ENCODE measurements at places on chromosomes 3 and 15.

DNA sequence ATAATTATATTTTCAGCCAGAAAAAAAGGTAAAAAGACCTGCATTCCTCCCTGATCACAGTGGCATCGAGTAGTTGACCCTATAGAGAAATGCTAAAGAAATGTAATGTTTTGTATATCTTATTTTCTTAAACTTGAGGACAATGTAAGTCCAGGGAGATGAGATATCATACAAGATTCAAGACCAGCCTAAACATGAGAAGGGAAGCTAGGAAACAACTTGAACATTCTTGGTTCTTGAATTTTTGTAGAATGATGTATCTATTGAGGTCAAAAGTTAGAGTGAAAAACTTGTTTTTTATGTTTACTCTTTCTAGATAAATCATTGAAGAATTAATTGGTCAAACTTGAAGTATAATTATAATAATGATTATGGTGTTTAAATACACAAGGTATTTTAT lies 497.7 kb upstream of the TBL1XR1 start:
- DNase-seq = no peak

DNA sequence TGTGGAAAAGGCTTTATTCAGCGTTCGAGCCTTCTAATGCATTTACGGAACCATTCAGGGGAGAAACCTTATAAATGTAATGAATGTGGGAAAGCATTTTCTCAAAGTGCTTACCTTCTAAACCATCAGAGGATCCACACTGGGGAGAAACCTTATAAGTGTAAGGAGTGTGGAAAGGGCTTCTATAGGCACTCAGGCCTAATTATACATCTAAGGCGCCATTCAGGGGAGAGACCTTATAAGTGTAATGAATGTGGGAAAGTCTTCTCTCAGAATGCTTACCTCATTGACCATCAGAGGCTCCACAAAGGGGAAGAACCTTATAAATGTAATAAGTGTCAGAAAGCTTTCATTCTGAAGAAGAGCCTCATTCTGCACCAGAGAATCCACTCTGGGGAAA lies 6.2 kb upstream of the ZNF35 start:
- no peak for DNase-seq

- no peak for DNase-seq
Observed at GRCh38 chr3:103083848-103084631, 649.2 kb downstream of the ZPLD1 start.

- DNase-seq = no peak
Observed at GRCh38 chr3:29128001-29128400, 152.9 kb upstream of the RBMS3 start.

- no peak for DNase-seq
Observed at GRCh38 chr3:195425849-195426248, 17.0 kb downstream of the ACAP2 start.

DNA sequence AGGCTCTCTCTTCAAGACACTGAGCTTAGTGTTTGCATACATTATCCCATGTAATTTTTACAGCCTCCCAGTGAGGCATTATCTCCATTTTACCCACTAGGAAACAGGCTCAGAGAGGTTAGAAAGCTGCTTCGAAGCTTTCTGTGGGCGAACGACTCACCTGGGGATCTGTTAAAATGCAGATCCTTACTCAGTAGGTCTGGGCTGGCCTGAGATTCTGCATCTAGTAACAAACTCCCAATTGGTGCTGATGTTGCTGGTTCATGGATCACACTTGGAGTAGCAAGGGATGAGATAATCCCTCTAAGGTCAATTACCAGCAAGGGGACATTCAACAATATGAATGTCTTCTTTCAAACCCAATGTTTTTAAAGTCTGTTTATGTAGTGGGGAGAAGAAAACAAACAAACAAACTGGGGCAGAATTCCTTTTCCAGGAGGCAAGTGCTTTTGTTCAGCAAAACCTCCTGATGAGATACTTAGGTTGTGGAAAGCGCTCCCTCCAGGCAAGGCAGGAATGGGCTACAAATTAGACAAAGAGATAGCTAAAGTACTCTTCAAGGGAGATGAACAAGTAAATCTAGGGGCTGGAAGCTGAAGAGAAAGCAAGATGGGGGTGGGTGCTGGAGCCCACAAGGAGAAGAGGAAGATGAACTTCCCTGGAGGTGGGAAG lies 311.9 kb downstream of the SHQ1 start:
- DNase-seq = no peak

DNA sequence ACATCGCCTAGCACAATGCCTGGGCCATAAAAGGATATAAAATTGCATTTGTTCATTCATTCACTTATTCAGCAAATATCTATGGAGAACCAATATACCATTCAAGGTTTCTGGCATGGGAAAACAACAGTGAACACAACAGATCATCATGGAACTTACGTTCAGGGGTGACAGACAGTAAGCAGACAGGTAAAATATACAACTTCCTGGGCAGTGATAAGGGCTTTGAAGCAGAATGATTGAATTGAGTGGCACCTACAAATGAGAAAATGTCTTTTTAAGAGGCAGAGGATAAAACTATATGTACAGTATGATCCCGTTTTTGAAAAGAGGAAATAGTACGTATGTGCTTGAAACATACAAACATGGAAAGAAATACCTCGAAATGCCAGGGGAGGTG lies 39.2 kb downstream of the CMTM7 start:
- no peak for DNase-seq

DNA sequence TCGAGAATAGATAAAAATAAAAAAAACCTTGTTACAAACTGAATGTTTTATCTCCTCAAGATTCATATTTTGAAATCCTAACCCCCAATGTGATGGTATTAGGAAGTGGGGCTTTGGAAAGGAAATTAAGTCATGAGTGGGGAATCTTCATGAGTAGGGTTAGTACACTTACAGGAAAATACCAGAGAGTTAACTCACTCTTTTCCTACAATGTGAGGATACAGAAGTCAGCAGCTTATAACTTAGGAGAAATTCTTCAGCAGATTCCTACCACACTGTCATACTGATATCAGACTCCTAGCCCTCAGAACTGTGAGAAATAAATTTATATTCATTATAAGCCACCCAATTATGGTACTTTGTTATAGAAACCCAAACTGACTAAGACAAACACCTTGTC lies 453.1 kb downstream of the GBE1 start:
- no peak for DNase-seq

DNA sequence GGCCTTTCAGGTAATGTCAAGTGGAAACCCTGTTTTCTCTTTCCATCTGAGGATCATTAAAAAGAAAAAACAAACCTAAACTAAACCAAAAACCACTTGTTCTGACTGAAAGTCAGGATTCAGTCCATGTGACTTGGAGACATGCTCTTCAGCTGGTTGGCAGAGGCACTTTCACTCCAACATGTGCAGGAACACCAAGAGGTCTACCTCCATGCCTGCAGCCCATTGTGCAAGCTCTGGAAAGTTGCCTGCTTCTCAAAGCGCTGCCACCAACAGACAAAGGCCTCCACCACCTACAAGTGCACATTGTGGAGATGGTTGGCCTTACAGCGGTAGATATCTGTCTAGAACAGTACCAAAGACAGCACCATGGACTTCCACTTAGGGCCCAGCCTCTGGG lies 161.8 kb downstream of the LEKR1 start:
- DNase-seq = no peak

GRCh38 chr3:122101646-122102045 lies 46.5 kb downstream of the CD86 start:
- no peak for DNase-seq

DNA sequence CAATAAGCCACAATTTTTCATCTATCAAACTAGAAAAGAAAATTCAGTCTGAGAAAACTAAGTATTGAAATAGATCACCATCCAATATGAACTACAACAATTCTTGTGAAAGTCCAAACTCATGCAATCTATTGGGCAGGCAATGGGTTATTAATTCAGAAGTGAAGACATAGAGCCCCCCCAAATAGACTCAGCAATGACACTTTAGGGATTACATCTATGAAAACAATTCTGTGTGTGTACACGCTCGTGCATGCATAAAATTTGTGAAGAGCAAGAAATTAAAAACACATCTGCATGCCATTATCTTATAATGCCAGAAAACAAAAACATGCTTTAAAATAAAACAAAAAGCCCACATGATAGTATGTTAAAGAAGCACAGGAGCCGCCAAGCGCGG lies 151.3 kb downstream of the NR1I2 start:
- no peak for DNase-seq

- DNase-seq = no peak
Observed at GRCh38 chr15:35740761-35741160, 194.8 kb upstream of the DPH6 start.

GRCh38 chr3:37777835-37778234 lies 83.8 kb upstream of the CTDSPL start:
- DNase-seq = no peak

DNA sequence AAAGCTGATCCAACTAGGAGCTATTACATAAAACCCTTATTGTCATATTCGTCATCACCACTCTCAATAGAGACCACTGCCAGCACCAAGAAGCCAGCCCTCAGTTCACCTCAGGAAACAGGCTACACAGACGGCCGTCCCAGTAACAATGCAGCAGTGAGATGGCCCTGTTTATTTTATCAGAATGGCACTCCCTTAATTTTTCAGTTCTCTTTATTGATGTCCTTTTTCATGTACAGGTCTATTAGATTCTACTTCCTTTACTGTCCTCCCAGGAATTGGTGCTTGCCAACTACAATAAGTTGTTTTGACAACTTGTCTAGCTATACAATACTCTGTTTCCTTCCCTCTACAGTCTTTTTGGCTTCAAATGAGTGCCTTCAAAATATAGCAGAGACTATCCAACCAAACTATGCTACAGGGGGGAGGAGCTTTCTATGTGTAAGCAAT lies 272.5 kb downstream of the ZBTB20 start:
- no peak for DNase-seq

DNA sequence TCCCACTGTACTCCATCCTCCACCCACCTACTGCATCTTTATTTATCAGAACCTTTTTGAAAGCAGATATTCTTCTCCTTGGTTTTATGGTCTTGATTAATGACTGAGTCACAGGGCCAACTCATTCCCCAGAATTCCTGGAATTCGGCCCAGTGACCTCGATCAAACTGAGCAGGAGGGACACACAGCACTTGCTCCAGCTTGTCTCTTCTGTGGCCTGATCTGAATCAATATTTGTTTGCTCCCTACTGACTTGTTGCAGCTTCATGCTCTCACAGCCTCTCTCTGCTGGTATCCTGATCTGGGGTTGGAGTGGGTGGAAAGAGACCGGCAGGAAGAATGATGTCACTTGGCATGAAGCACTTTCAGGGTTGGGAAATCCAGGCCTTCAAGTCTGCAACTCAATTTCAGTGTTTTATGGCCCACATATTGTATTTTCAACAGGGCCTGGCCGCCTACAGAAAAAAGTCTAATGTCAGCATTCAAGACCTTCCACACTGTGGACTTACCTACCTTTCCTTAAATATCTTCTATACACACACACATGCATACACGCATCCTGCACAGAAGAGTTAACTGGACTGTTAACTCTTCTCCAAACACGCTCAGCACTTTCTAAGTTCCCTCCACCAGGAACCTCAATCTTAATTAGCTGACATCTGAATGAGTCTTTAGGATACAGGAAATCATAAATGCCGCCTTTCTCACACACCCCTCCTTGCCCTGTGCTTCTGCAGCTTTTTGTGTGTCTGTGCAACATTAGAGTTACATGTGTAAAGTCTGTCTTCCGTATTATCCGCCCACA lies 4.6 kb downstream of the ANXA2 start:
- DNase-seq = no peak

- DNase-seq = no peak
Observed at GRCh38 chr3:128727996-128728395, 2.0 kb downstream of the RAB7A start.

GRCh38 chr15:95948411-95948810 lies 382.1 kb upstream of the NR2F2 start:
- no peak for DNase-seq

DNA sequence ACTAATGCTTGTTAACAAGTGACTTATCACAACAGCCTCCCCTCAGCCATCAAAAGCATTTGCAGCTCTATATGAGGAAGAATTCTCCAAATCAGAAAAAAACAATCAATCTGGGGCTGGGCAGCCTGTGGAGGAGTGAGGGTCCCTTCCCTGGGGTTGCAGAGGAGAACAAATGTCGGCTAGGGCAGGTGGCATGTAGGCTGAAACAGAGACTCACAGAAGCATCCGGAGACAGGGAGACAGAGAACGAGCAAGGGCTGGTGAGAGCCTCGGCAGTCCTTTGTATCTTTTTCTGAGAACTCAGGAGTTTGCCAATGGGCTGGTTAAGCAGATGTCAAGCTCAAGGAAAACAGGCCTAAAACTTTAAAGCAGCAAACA lies 15.8 kb downstream of the ITGA11 start:
- no peak for DNase-seq

All from CD4-positive, alpha-beta T cell (primary cell).